Posterior cingulate gyrus (tissue), 11 donors: ENCODE measurements at places on chromosomes 7 and 10.

DNA sequence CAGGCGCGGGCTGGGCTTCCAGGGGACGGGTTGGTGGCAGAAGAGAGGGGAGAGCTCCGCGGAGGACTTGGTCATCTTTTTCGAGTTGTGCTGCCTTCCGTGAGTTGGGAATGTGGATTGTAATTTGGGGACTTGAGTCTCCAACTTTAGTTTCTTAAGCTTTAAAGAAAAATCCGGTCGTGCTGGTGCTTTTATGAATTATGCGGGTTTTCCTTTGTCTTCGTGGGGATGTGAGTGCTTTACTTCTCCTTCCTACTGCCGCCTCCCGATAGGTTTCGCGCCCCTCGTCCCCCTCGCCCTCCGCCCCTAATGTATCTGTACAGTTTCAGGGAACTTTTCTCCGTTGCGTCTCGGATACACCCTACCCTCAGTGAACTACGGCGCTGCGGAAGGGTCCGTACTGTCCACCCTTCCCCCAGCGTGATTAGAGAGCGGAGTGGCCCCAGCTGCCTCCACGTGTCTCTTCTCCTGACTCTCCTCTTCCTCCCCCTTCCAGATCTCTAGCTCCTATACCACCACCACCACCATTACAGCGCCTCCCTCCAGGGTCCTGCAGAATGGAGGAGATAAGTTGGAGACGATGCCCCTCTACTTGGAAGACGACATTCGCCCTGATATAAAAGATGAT lies 649 bp downstream of the SCD start:
- DNase-seq: no peak

DNA sequence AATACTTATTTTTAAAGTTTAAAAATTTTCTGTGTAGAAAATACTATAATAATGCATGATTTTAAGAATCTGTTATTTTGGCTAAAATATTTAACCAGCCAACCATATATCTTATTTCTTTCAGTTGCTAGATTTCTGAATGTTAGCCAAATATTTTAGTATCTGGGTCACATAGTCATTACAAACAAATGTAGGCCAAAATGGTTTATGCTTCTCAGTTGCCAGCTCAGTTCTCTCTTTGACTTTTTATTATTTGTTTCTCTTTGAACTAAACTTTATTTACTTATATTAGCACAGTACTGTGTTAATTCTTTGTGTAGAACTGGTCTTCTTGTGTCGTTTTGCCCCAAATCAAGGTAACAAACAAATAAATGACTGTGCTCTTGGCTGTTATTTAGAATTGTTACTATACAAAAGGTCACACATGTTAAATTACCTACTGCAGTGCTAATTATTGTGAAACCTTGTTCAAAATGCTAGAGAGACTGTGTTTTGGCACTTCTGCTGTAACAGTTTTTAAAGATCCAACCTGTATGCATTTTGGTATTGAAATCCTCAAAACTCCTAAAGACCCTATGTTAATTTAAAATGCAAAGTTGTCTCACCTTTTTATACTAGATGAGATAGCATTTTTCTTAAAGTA lies 39.8 kb downstream of the ZEB1 start:
- no peak for DNase-seq

GRCh38 chr7:157947504-157947903 lies 610.7 kb downstream of the DNAJB6 start:
- DNase-seq: no peak

GRCh38 chr7:106485031-106485551 lies 175.9 kb downstream of the CCDC71L start:
- DNase-seq: no peak

DNA sequence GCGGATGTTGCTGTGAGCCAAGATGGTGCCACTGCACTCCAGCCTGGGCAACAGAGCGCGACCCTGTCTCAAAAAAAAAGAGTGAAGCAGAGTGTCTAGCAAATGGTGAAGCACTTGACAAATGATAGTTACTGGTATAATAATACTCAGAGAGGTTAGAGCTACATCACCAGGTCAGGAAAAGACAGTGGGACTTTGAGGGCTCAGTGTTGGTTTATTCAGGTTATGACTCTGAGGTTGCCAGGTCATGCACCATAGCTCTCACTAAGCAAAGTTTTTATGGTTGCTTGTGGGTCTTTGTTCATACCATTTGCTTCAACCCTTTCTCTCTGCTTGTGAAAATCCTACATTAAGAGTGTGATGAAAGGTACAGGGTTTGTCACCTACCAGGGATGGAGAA lies 13.6 kb downstream of the MRPS33 start:
- DNase-seq: no peak

DNA sequence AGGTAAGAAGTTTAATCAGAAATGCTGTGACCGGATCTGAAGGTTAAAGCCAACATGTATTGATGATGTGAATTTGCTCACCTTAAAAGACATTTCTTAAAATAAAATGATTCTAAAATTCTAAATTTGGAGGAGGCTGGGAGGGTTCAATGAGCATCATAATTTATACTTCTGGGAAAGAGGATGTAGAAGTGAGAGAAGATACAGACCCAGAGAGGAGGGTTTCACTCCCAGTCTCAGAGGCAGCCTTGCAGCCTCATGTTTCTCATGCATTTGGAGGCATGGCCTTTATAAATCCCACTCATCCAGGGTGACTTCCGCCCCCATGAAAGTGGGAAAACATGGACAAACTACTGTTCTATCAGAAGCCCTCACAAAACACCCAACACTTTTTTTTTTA lies 305.6 kb upstream of the PITRM1 start:
- no peak for DNase-seq

- no peak for DNase-seq
These were observed 173.2 kb downstream of the ZNF438 start for GRCh38 chr10:30858499-30858898.

DNA sequence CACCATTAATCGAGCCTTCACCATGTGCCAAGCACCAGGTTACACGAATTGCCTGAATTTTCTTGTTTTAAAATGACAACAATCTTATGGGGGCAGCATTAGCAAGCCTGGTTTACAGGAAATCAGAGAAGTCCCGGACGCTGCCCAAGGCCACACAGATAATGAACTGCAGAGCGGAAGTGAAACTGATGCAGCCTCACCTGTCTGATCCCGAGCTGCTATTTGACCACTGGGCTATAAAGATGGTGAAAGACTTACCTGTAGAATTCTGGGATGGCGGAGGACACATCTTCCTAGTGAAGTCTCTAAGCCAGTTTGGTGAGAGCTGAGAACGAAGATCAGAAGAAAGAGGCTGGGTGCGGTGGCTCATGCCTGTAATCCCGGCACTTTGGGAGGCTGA lies 21.7 kb upstream of the GALNTL5 start:
- no peak for DNase-seq

DNA sequence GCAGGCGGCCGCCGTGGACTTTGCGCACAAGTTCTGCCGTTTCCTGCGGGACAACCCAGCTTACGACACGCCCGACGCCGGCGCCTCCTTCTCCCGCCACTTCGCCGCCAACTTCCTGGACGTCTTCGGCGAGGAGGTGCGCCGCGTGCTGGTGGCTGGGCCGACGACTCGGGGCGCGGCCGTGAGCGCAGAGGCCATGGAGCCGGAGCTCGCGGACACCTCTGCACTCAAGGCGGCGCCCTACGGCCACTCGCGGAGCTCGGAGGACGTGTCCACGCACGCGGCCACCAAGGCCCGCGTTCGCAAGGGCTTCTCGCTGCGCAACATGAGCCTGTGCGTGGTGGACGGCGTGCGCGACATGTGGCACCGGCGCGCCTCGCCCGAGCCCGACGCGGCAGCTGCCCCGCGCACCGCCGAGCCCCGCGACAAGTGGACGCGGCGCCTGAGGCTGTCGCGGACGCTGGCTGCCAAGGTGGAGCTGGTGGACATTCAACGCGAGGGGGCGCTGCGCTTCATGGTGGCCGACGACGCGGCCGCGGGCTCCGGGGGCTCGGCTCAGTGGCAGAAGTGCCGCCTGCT lies 14.1 kb downstream of the SH2B2 start:
- DNase-seq: no peak

GRCh38 chr7:34011696-34012095 lies 106.4 kb downstream of the BMPER start:
- no peak for DNase-seq

DNA sequence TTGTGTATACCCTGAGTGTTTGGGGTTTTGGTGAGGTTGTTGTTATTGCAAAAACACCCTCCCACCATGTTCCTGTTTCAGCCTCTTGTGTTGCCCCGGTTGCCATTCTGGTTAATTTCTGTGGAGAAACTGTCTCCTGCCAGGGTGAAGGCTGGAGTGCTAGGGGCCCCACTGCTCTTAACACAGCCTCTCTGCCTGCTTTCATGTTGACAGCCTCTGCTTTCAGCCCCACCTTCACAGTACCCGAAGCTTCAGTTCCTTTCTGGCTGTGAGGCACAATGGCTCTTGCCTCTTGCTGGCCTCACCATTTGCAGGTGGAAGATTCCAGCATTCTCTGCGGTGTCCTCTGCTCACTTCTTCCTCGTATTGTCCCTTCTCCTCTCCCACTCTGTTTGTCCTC lies 19.2 kb downstream of the SLC18A2 start:
- no peak for DNase-seq

- DNase-seq: no peak
These were observed 106.0 kb upstream of the PDCD4 start for GRCh38 chr10:110765513-110766319.

- DNase-seq: no peak
These were observed 165.2 kb upstream of the PITRM1 start for GRCh38 chr10:3337741-3338140.

DNA sequence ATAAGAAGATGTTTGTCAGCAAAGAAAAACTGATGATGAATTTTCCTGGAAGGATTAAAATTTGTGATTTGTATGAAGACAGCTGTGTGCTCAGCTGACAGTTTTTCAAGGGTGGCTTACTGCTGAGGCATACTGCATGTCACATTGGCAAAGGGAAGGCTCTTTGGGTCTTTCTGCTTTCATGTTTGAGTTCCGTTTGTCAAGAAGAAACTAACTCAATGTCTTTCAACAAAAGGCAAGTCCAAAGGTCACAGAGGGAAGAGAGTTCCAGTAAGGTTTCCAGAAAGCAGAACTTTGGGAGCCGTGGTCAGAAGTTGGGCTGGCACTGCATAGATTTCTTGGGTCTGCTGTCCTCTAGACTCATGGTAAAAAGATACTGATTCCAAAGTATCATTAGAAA lies 16.9 kb downstream of the DYDC2 start:
- DNase-seq: no peak
